ENCODE measurements at places on chromosomes 4 and X.

- DNase-seq = no peak
Observed at GRCh38 chr4:139808808-139809756, 143.5 kb downstream of the MGST2 start.

GRCh38 chrX:84187533-84188319 lies at the start of gene RPS6KA6:
RPS6KA6 (minus strand) TSS chrX:84188199; CDS start chrX:84187899, 300 bp downstream.
- no peak for DNase-seq

GRCh38 chr4:117376692-117377091 lies 291.3 kb upstream of the TRAM1L1 start:
- DNase-seq = no peak

GRCh38 chrX:53320543-53321229 lies 39.3 kb upstream of the IQSEC2 start:
- DNase-seq = no peak

Measured in T-helper 2 cell treated with Interferon-gamma antibody and Interleukin-4, amounts not matched to agents 5 μg/mL and 100 μg/mL, for 36 hours (primary cell).